ENCODE measurements at places on chromosomes 2 and 18.

- no peak for DNase-seq
These were observed 77.7 kb upstream of the CYP1B1 start for GRCh38 chr2:38153476-38154135.

GRCh38 chr2:237883951-237884446, 24.6 kb downstream of the RAMP1 start:
- DNase-seq, result no peak

GRCh38 chr2:35938838-35939237, 416.7 kb upstream of the CRIM1 start:
- DNase-seq, result no peak

DNA sequence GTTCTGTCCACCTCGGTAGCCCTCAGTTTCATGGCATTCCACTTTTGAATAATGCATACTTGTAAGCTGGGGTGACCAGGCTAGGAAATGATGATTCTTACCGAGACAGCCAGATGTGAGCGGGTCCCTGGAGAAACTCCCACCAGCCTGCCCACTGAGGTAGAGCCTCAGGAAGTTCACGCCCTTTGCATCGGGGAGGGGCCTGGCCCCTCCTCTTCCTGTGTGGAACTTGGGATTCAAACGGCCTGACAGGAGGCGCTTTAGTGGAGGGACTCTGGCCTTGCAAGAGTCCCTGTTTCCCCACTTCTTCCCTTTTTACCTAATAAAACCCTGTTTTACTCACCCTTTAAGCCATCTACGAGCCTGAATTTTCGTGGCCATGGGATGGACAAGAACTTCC, 44.6 kb downstream of the MRO start:
- DNase-seq, result no peak

DNA sequence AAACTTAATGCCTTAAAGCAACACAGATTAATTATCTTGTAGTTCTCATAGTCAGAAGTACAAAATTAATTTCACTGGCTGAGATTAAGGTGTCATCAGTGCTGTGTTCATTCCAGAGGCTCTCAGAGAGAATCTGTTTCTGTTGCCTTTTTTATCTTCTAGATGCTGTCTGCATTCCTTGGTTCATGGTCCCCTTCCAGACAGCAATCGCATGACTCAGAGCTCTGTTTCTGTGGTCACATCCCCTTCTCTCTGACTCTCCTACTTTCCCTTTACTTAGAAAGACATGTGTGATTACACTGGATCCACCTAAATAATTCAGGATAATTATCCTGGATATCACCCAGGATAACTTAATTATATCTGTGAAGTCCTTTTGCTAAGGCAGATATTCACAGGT, 148.6 kb downstream of the MAIP1 start:
- DNase-seq, result no peak

- DNase-seq, result no peak
These were observed 66.2 kb upstream of the DLX2 start for GRCh38 chr2:172168917-172169346.

GRCh38 chr2:96604104-96604503, 34.0 kb downstream of the KANSL3 start:
- no peak for DNase-seq

DNA sequence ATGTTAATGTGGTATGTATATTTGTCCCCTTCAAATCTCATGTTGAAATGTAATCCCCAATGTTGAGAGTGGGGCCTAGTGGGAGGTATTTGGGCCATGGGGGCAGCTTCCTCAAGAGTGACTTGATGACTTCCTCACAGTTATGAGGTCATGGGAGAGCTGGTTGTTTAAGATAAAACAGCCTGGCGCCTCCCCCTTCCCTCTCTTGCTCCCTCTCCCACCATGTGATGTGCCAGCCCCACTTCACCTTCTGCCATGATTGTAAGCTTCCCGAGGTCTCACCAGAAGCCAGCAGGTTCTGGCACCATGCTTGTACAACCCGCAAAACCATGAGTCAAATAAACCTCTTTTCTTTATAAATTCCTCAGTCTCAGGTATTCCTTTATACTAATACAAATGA, 258.3 kb upstream of the POU3F3 start:
- no peak for DNase-seq

DNA sequence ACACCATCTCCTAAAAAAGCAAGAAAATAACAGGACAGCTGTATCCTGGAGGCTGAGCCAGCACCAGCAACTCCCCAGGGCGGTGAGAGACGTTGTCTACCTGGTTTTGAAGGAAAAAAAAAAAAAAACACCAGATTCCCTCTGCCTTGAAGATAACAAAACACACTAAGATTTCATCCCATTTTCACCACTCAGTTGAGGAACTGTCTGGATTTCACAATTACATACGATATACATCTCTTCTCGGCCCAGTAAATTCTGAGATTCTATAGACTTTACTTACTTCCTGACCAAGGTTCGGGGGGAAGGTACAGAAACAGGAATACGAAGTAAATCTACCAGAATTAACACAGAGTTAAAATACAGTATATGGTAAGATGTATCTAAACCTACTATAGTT, 8.5 kb downstream of the ZNF516 start:
- no peak for DNase-seq

GRCh38 chr2:48674933-48675332, 57.3 kb downstream of the GTF2A1L start:
- DNase-seq, result no peak

GRCh38 chr2:165248238-165248637, 9.0 kb downstream of the SCN2A start:
- DNase-seq, result no peak

- DNase-seq, result no peak
These were observed 53.5 kb upstream of the CYP1B1 start for GRCh38 chr2:38129481-38129880.

- DNase-seq, result no peak
These were observed 123.8 kb downstream of the AFF3 start for GRCh38 chr2:100018341-100019193.

DNA sequence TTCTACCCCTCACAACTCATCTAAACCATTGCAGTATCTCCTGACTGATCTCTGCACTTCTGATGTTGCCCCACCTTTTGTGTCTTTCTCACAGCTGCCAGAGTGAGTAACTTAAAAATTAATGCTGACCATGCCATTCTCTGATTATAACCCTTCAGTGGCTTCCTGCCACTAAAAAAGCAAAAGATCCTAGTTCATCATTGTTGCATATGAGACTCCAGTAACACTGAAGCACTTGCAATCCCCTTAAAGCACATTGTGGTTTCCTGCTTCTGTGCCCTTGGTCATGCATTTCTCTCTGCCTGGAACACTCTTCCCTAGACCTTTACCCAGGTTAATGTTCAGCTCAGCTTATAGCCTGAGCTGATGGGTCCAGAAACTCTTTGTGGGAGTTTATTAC, 95.1 kb upstream of the WDSUB1 start:
- no peak for DNase-seq

DNA sequence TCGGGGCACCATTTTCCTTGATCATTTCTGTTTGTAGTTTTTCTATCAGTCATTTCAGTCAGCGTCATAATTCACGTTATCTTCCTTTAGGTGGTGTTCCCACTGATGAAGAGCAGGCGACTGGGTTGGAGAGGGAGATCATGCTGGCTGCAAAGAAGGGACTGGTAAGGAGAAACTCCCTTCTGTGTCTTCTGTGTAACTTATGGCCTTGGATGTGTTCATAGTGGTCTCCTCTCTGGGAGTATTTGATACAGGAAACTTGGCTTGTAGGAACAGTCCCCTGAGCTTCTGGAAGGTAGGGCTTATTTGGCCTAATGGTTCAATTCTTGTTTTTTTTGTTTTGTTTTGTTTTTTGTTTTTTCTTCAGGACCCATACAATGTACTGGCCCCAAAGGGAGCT, 1.1 kb downstream of the COX5B start:
- DNase-seq, result no peak

DNA sequence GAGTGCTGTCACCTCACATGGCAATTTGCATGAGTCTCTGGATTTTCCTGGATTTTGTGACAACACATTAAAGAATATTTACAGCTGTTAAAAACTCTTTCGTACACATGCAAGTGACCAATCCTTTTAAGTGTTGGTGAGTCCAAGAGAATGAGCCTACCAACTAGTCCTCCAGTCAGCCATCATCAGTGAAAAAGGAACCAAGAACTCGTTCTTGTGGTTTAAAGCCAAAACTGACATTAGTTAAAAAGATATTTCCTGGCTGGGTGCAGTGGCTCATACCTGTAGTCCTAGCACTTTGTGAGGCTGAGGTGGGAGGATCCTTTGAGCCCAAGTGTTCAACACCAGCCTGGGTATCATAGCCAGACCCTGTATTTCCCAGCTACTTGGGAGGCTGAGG, 215.4 kb upstream of the ITGA4 start:
- DNase-seq, result no peak

- no peak for DNase-seq
These were observed 62.1 kb downstream of the C18orf63 start for GRCh38 chr18:74377776-74378175.

DNA sequence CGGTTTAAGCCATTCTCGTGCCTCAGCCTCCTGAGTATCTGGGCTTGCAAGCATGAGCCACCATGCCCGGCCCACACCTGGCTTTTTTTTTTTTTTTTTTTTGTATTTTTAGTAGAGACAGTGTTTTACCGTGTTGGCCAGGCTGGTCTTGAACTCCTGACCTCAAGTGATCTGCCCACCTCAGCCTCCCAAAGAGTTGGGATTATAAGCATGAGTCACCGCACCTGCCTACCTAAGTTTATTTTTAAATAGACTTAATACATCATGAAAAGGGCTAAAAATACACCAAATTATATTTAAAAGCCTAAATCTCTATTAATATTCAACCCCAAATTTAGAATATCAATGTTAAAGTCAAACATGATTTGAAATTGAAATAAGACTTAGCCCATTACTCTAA, 250.8 kb upstream of the MC4R start:
- DNase-seq, result no peak

DNA sequence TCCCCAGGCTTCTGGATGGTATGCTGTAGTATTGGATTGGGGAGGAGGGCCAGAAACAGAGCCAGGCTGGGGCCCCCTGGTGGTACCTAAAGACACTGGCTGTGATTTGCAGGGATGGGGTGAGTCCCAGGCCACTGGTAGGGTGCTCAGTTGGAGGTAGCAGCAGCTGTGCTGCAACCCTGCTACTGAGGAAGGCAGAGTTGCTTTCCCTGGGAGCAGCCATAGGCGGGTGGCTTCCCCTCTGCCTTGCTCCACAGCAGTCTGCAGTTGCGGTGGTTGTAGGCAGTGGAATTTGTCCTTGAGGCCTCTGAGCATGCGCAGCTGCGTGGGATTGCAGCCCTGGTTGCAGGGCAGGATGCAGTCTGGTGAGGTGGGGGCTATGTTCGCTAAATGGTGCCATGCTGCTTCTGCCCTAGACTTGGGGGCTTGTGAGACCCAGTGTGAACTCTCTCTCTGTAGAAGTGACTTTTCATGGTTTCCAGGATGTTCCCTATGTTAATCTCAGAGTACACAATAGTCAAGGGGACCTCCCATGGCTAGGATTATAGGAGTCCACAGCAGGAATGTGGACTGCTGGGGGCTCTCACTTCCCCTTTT, 443.5 kb downstream of the XIRP2 start:
- peak; percentile 98 for DNase-seq

- no peak for DNase-seq
These were observed 130.1 kb downstream of the OLA1 start for GRCh38 chr2:174117951-174118930.

DNA sequence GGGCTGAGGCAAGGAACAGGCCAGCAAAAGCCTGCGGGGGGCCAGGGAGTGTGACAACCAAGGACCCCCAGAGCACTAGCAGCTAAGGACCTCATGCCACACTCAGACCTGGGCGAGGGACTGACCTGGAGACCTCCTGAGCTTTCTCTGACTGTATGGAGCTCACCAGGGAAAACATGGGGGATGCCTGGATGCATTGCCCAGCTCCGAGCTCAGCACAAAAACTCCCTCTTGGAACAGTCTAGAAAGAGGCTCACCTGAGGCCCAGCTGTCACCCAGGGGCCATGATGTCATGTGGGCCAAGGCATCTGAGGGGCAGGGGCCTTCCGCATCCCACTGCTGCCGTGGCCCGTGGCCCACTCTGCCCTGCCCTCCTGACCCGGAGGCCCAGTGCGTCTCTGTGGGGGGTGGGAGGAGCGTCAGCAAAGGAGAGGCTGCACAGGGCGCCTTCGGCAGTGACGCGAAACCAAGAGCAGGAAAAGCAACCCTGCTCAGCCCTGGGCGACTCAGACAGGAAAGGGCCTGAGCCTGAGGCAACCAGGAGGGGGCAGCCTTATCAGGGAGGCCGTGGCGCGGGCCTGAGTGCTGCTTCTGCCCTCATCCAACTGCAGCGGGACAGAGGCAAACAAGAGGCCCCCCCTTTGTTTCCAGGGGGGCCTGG, 57.3 kb upstream of the ALPP start:
- no peak for DNase-seq

DNA sequence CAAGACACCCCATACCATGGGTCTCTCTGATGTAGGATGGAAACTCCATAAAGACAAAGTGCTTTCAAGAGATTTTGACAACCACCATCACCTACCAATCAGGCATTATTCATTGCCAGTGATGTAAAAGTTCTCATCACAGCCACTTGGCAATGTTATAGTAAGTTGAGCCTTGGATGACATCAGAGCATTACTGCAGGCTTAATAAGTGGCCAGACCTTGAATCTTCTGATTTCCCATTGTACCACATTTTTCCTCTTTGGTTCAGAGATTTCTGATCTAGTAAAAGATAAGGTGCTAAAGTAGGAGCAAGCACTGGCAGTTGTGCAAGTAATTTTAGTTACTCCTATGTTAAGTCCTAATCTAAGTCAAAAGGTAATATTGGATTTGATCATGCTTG, 36.5 kb downstream of the OSR1 start:
- no peak for DNase-seq

GRCh38 chr2:53903011-53903410, 43.2 kb upstream of the GPR75 start:
- no peak for DNase-seq

DNA sequence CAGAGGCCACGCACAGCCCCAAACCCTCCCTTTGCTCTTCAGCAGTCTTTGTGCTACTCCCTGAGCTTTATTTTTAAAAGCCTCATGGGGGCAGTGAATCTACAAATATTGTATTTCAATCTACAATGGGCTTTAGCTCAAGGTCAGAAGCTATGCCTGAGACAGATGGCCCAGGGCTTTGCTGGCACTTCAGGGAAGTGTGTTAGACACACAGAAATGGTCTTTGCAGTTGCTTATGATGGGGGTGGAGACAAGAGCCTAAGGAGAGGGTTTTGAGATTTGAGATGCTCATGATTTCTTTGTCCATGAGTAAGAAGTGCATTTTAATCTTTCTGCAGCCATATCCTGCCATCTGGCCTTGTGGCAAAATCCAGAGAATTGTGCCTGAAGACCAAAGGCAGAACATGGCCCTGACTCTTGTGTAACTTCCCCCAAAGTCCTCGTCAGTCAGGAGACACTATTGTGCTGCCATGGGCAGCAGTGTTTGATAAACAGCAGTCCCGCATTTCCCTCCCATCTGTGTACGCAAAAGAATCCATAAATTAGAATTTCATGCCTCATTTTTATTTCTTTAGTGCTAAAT, 92.6 kb downstream of the VAPA start:
- DNase-seq, result no peak

GRCh38 chr2:17911491-17912260, 33.2 kb downstream of the KCNS3 start:
- DNase-seq, result no peak

Measured in iPS DF 19.7 (cell line).